ENCODE measurements at places on chromosomes 3 and 15. TPM values are rescaled to one million over a fixed set of nuclear protein-coding genes. Genes with fewer than 3 reads are reported as not detected.

ROPN1 gene
- total RNA-seq: not detected

LYSMD4 gene
- 16.7 TPM for total RNA-seq

SLC28A2 gene
- total RNA-seq: not detected

SH2D7 gene
- total RNA-seq: not detected

TIMP4 gene
- 17.6 TPM for total RNA-seq

LRRC31 gene
- not detected for total RNA-seq

GRM2 gene
- total RNA-seq: 9.4 TPM

COL6A5 gene
- 1.5 TPM for total RNA-seq

CFAP92 gene
- total RNA-seq: 2.5 TPM

CSTA gene
- not detected for total RNA-seq

AGTR1 gene
- total RNA-seq: 7.1 TPM

TMEM212 gene
- not detected for total RNA-seq

ATP13A5 gene
- total RNA-seq: 0.27 TPM

XCR1 gene
- total RNA-seq: not detected

CYP8B1 gene
- not detected for total RNA-seq

FGF12 gene
- 39.9 TPM for total RNA-seq

CATSPER2 gene
- total RNA-seq: 12.8 TPM

COL8A1 gene
- 1.1 TPM for total RNA-seq

IMPG2 gene
- total RNA-seq: 2.4 TPM

SATB1 gene
- total RNA-seq: 77.8 TPM

CCDC191 gene
- 8.8 TPM for total RNA-seq

ACTRT3 gene
- 4.5 TPM for total RNA-seq

INSYN1 gene
- 22.9 TPM for total RNA-seq

DPPA2 gene
- total RNA-seq: not detected

AHSG gene
- total RNA-seq: 0.27 TPM

PXYLP1 gene
- 47.0 TPM for total RNA-seq

STAG1 gene
- total RNA-seq: 67.0 TPM

BHLHE40 gene
- total RNA-seq: 6.5 TPM

FRMD4B gene
- 37.7 TPM for total RNA-seq

TMEM207 gene
- total RNA-seq: not detected

BFSP2 gene
- total RNA-seq: not detected

OR5H1 gene
- not detected for total RNA-seq

SNTN gene
- not detected for total RNA-seq

ARPIN gene
- total RNA-seq: 16.3 TPM
